Progenitor cell of endocrine pancreas (in vitro differentiated cells): ENCODE measurements at places on chromosomes 3 and 15.

DNA sequence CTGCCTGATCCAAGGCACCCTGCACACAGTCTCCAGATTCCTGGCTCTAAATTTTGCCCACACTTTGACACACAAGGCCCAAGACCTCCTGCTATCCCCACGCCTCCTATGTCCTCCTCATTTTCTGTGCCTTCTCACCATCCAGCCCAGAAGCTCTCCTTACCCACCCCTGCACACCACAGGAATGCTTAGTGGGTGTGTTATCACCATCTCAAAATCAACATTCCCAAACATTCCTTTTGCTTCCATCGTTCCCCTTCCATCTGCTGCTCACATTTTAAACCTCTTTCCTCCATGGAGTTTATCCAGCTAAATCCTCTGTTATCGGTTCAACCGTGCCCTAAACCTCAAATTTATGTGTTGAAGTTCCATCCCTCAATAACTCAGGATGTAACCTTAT lies 43.9 kb downstream of the DGKG start:
- no peak for DNase-seq

DNA sequence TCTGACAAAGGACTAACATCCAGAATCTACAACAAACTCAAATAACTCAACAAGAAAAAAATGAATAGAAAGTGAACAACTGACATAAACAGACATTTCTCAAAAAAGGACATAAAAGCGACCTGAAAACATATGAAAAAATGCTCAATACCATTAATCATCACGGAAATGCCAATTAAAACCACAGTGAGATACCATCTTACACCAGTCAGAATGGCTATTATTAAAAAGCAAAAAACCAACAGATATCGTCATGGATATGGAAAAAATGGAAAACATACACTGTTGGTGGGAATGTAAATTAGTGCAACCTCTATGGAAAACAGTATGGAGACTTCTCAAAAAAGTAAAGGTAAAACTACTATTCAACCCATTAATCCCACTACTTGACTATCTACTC lies 53.3 kb downstream of the ZNF385D start:
- DNase-seq: no peak

DNA sequence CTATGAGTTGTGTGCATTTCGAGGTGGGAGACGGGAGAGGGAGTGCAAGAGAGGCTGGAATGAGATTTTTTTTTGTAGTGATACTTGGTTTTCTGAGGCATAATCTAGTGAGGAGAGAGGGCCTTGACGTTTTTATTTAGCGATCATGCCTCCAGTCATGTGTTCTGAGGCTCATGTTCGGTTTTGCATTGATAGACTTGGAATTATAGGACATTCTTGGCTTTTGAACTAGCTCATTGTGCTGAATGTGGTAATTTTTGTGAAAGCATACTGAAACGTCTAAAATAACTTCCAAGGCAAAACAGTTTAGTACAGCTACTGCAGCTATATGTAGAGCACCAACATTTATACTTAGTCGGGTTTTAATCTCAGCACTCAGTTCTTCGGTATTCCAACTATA lies 408.1 kb downstream of the CNTN4 start:
- no peak for DNase-seq

DNA sequence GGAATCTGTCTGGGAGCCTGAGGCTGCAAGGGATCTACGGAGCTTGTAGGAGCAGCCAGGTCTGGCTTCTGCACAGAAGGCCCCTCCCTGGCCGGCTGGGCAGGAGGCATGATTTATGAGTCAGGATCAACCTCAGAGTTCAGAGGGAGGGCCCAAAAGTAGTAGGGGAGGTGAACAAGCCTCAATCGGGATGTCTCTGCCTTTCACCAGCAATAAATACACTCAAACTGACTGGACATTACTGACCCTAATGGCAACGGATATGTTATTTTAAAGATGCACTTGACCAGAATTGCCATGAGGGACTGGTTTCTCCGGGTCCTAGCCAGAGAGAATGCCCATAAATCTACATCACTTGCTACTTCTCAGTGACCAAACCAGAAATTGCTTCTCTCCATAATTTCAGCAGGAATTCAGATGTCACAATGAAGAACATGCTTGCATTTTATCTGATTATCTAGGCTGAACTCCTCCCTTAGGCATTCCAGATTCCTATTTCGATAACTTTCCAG lies 109.6 kb upstream of the LMOD3 start:
- DNase-seq: no peak

DNA sequence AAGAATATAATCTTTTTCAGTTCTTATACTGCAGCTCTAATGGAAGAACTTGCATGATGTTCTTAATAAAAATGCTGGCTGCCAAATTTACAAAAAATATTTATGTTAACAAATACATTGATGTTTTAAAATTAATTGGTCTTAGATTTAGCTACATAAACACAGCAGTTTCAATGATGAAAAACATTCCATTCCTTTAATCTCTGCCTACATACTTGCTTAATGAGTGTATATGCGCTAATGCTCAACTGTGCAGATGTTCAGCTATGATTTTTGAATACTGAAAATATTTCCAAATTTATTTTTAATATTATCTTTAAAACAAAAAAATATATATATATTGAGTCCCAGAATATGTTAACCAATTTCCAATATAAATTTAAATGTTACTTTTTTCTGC lies 867.4 kb downstream of the ROBO1 start:
- DNase-seq: no peak

GRCh38 chr3:133532951-133533350 lies 40.5 kb upstream of the CDV3 start:
- no peak for DNase-seq

GRCh38 chr15:56813995-56814394 lies 80.7 kb upstream of the ZNF280D start:
- no peak for DNase-seq

DNA sequence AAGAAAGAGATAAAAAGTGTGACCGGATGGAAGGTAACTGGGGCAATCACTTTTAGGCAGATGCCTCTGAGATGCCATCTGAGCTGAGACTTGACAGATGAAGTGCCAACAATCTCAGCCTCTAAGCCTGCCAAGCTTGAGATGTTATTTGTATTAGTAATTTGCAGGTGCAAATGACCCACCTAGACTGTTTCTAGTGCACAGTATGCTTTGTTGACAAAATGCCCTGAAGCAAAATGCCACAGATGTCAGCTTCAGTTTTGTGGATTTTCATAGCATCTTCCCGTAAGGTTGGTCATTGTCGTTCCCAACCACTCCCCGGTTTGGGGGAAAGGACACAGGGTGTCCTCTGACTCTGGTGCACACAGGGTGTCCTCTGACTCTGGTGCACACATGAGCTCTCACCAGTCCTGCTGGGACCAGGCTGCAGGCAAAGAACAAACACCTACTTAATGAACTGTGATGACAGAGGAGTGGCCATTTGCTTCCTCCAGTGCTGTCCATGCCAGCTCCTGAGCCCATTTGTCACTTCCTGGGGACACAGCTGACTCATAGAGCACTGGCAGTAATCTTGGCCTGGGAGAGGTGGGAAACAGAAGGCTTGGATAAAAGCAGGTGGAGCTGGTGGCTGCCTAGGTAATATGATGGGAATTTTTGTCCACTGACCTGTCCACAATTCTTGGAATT lies 16.7 kb upstream of the PPP1R2 start:
- DNase-seq: no peak

GRCh38 chr3:85244091-85244490 lies 285.3 kb downstream of the CADM2 start:
- no peak for DNase-seq

- DNase-seq: no peak
Measured at GRCh38 chr3:182908471-182908870, 71.9 kb downstream of the DCUN1D1 start.

DNA sequence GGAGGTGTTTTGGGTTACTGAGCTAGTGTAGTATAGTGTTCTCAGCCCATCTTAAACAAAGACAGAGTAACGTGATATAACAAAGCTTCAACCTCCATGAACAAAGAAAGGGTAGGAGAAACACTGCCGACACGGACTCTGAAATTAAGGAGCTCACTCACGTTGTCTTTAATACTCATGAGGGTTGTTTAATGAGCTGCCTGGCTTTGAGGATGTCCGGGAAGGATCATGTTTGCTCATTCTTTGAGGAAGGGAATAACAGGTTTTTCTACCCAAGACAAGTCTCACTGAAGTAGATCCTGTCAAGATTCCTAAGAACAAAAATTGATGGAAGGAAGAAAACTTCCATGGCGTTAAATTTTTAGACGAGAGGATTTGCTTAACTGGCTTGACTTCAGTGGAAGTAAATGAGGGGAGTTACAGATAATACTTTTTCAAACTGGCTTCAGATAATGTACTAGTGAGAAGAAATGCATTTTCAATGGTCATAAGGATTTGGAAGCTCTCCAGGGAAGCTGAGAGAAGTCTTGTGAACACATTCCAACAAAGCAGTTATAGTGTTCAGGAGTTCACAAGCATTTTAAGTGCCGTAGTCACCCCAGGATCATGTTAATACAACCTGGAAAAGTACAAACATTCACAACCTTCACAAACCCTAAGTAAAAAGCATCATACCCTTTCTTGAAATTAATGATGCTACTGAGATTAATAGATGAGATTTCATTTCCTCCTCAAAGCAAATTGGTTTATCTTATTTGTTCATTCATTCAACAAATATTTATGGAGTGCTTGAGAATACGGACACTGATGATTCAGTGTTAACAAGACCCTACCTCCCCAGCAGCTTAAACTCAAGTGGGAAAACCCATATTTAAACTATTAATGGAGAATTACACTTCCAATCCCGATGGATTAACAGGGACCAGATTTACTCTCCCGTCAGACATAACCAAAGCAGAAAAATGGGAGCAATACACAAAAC lies 101.5 kb downstream of the SHQ1 start:
- DNase-seq: no peak

DNA sequence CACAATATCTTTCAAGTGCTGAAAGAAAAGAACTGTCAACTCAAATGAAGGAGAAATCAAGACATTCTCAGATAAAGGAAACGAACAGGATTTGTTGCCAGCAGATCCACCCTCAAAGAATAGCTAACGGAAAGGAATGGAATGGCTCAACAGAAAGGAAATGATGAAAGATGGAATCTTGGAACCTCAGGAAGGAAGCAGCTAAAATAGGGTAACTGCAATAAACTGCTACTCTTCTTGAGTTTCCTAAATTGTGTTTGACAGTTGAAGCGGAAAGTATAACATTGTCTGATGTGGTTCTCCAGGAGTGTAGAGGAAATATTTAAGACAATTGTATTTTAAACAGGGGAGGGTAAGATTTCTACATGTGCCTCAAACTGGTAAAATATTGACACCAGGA lies 22.0 kb downstream of the PRR23E start:
- no peak for DNase-seq

GRCh38 chr3:138817695-138818094 lies 17.0 kb downstream of the PIK3CB start:
- DNase-seq: no peak

GRCh38 chr3:152026033-152026556 lies 152.7 kb downstream of the SUCNR1 start:
- DNase-seq: no peak

DNA sequence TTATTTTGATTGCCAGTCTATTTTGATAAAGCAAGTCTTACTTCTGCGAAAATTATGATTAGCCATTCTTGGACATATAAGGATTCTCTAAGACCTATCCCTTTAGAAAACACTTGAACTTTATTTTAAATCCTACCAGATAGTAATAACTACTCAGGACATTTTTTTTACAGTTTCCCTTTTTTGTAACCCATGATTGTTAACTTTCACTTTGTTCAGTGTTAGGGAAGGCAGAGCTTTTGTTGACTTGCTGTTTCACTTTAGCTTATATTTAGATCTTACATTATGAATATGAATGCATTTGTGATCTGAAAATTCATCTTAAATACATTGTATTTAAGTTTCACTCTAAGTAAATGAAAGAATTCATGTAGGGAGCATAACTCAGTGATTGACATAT lies 167.0 kb downstream of the AKAP13 start:
- DNase-seq: no peak

DNA sequence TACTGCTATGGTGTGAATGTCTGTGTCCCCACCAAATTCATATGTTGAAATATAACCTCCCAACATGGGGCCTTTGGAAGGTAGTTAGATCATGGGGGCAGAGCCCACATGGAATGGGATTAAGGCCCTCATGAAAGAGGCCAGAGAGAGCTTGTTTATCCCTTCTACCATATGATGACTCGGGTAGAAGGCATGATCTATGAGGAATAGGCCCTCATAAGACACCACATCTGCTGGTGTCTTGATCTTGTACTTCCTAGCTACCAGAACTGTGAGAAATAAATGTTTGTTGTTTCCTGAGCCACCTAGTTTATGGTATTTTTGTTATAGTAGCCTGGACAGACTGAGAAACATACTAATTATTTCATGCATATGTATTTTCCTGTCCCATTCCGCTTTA lies 51.9 kb downstream of the WWTR1 start:
- DNase-seq: no peak

GRCh38 chr15:52337198-52337853 lies 41.7 kb upstream of the MYO5C start:
- no peak for DNase-seq
